ENCODE measurements at places on chromosomes 3 and 15.

DNA sequence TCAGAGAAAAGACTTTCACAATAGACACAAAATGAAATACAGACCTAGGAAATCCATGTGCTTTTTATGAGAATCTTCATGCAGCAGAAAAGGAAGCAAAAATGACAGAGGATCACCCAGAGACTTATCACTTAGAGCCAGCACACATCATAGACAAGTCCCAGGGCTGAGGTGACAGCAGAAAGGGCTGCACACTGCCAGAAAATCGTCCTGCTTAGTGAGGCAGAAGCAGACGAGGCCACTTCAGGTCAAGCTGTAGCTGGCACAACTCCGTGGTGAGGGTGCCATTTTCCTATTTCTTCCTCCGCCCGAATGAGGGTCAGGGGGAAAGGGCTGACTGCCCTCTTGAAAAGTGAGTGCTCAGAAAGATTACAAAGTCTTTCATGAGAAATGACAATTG, 95.9 kb upstream of the TNIK start:
- DNase-seq: no peak

DNA sequence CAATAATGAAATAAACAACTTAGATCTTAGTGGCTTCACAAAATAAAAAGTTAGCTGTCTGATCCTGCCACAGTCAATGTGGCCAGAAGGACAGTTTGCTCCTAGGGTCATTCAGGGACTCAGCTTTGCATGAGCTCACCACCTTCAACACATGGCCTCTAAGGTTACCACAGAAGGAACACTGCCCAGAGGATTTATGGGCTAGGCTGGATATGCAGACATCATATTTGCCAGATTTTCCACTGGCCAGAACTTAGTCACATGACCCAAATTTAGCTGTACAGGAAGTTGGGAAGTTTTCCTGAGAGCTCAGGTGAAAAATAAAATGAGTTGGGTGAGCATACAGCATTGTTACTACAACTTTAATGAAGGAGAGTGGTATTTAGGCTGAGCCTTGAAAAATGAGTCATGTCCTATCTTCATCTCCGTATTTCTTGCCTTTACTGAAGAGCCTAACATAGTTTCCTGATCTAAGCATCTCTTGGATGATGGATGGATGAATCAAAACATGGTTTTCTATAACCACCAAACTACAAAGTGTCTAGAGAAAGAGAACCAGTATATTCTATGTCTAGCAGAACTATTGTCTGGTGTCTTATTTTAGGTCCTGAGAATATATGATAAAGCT, 54.9 kb upstream of the TMEM108 start:
- DNase-seq: no peak

GRCh38 chr3:117863146-117863545, 1153.6 kb downstream of the TUSC7 start:
- DNase-seq: no peak

- no peak for DNase-seq
Observed at GRCh38 chr15:66821307-66821706, 119.3 kb downstream of the SMAD6 start.

GRCh38 chr15:60275624-60276023, 122.2 kb downstream of the ANXA2 start:
- no peak for DNase-seq

DNA sequence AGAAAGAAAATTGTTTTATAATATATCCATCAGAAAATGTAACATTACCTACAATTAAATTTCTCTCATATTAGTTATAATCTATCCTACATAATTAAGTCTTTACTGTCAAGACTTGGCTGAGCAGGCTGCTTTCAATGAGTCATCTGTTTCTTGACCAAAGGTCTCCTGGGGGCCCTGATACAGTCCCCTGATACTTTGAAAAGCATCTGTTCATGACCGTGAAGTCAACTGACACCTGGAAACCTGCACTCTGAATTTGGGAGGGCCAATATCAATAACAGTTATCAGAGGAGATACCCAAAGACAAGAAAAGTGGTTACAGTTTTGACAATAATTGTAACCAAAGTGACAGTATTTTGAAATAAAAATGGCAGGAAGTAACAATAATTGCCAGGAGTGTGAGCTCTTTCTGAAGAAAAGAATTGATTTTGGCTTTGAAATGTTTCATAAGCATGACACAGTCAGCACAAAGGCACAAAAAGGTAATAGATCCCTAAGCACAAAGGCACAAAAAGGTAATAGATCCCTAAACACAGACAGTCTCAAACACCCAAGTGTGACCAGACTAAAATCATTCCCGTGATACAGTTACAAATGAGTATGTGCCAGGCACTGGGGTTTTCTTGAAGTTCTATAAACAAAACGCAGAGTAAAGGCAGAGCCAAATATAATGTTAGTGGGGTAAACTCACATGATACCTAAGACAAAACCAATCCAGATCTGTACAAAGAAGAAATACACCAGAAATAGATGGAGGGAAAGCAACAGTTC, 260.7 kb downstream of the PLOD2 start:
- no peak for DNase-seq

- no peak for DNase-seq
Observed at GRCh38 chr15:29094711-29095110, 174.9 kb downstream of the NSMCE3 start.

DNA sequence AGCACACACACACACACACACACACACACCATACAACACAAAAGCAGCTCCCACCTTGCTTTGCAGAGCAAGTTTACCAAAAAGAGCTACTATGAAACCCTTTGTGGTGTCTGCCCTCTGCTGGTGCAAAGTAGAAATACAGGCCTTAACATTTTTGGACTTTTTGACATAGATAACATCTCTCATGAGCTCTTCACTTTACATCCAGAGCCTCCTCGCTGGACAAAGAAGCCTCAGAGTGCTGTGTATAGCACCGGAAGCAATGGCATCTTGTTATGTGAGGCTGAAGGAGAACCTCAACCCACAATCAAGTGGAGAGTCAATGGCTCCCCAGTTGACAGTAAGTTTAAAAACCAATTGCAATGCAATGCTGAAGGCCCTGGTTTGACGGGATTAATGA, 157.9 kb downstream of the CHL1 start:
- peak; percentile 29 for DNase-seq

DNA sequence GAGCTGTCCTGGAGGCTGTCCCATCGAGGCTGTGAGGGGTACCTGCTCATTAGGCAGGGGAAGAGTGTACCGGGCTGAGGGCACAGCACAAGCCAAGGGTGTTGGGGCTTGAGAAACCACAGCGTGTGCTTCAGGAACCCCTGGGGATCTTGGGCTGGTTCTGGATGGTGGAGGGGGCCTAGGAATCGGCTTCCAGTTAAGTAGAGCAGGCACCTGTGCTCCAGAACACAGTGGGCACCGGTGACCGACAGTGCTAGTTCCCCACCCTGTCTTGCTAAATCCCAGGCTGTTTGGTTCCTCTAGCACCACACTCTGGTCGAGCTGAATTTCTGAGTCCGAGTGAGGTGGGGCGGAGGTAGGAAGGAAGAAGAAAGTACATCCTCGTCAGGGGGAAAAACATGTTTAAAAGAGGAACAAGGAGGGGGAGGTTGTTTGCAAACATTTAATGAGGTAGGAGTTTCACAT, 29.1 kb downstream of the SLC6A6 start:
- DNase-seq: no peak

GRCh38 chr3:146249921-146250320, 984 bp downstream of the PLSCR4 start:
- no peak for DNase-seq

DNA sequence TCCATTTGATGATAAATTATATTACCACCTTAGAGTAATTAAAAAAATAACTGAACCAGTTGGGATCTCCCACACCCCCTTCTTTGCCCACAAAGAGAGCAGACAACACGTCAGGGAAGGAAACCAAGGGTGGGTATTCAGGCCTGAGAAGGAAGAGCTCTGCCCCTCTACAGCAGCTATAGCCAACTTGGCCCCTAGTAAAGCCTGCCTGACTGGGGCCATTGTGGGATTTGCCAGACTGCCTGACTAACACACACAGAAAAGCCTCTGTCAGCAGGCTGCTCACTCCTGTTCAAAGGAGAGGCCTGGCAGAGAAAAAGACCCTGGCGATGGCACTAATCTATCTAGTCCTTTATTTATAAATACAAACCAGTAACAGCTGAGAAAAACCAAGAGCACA, 41.4 kb downstream of the ATP8B4 start:
- DNase-seq: no peak

DNA sequence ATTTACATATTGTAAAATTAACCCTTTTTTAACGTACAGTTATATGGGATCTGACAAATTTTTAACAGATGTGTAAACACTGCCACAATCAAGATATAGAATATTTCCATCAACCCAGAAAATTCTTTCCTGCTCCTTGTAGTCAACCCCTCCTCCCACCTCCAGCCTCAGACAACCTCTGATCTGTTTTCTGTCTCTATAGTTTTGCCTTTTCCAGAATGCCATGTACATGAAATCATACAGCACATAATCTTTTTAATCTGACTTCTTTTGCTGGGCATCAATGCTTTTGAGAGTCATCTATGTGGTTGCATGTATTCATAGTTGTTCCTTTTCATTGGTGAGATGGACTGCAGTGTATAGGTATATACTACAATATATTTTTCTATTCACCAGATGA, 153.0 kb downstream of the SMAD6 start:
- no peak for DNase-seq

DNA sequence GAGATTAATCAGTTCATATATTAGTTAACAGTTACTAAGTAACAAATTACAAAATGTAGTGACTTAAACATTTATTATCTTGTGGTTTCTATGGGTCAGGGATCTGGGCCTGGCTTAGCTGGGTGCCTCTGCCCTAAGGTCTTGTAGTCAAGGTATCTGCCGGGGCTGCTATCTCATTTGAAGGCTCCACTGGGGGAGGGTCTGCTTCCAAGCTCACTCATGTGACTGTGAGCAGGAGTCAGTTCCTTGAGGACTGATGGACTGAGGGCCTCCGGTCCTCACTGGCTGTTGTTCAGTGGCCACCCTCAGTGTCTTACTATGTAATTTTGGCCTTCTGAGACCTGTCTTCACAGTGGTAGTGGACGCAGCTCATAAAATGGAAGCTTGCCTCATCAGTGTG, 135.9 kb upstream of the PLXNA1 start:
- no peak for DNase-seq

DNA sequence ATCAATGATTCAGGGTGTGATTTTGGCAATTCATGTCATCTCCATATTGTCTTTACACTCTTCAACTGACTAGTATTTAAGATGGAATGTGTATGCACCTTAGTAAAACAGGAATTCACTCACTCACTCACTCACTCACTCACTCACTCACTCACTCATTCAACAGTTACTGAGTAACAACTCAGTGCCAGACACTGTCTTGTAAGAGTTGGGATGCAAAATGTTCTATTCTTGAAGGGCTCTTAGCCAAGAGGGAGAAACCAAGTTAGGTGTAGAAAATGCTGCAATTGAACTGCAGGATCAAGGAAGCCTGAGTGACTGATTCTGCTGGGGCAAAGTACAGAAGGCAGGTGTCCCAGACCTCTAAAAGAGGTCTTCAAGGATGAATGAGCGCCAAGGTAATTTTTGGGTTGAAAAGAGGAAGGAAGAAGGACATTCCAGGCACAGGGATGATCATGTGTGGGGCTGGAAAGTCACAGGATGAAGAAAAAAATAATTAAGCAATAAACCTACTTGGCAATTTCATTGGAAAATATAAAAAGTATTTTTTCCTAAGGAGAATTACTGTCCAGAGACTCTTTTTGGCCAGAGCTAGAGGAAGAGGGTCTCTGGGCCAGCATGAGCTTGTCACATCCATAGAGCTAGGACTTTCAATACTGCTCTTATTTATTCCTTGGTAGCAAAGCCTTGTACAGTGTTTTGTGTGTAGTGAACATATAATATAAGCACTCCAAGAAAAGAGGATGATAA, 58.9 kb upstream of the ETV5 start:
- DNase-seq: no peak

DNA sequence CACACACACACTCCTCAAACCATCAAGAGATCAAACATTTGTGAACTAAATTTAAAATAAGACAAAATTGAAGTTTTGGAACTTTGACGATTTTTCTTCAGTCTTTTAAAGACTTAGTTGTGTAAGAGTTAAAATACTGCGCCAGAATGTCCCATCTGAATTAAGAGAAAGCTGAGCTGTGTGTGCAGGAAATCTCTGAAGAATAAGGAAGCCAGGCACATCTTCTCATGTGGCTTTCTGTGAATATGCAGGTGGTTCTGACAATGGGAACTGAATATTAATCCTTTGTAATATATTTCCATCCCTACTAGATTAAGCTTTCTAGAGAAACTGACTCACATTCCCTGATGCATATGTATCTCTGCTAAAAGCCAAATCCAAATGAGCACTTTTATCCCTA, 60.1 kb upstream of the ICE2 start:
- no peak for DNase-seq

GRCh38 chr15:88727439-88727838, 75.8 kb upstream of the ACAN start:
- peak; percentile 27 for DNase-seq

- no peak for DNase-seq
Observed at GRCh38 chr3:185728630-185729336, 96.1 kb downstream of the IGF2BP2 start.

- DNase-seq: no peak
Observed at GRCh38 chr3:162845918-162846317, 1349.3 kb downstream of the OTOL1 start.

- no peak for DNase-seq
Observed at GRCh38 chr3:187629711-187630110, 40.5 kb downstream of the SST start.

- peak; percentile 41 for DNase-seq
Observed at GRCh38 chr3:37861620-37862041, at the start of gene CTDSPL. CTDSPL (plus strand) TSS chr3:37861880; CDS start chr3:37862200, 320 bp downstream.

GRCh38 chr3:16311960-16312451, 47.0 kb downstream of the OXNAD1 start:
- no peak for DNase-seq

DNA sequence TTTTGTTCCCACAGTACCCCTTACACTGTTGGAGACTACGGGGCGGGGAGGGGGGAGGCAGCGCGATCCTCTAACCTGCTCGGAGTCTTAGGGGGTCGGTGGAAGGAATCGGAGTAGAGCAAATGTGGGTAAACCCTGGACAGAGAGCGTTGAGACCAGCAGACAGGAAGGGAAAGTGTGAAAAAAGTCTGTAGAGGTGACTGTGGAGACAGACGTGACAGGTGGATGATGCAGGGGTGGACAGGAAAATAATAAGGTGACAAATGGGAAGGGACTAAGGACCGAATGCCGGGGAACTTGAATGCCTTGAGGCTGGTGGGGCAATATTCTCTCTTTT, 424 bp downstream of the EAF2 start:
- DNase-seq: peak; percentile 16

Data from LoVo (cell line).